ENCODE measurements at places on chromosomes 6 and 20. TPM values are rescaled to one million over a fixed set of nuclear protein-coding genes. Genes with fewer than 3 reads are reported as not detected.

CST2 gene
- total RNA-seq, result not detected

- DNase-seq, result no peak
These were observed 522.4 kb downstream of the HDGFL1 start for GRCh38 chr6:23091795-23092194.

GRCh38 chr6:144296973-144297372 is 11.8 kb downstream of the UTRN start:
- DNase-seq, result no peak

GRCh38 chr20:8524101-8525016 is 392.3 kb downstream of the PLCB1 start:
- no peak for DNase-seq

- DNase-seq, result no peak
These were observed 2.5 kb downstream of the LY6G6D start for GRCh38 chr6:31717499-31718222.

- peak; percentile 43 for DNase-seq
These were observed 34.3 kb downstream of the SRC start for GRCh38 chr20:37379967-37380828.

GRCh38 chr6:124546601-124547000 is 415.6 kb upstream of the RNF217 start:
- no peak for DNase-seq

DNA sequence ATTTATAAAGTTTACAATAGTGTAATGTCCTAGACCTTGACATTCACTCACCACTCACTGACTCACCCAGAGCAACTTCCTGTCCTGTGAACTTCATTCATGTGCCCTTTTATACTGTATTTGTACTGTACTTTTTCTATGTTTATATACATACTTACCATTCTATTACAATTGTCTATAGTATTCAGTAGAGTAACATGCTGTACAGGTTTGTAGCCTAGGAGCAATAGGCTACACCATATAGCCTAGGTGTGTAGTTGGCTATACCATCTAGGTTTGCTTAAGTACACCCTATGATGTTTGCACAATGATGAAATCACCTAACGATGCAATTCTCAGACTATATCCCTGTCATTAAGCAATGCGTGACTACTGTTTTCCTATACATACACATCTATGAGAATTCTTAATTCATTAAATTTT is 17.5 kb downstream of the EDEM2 start:
- DNase-seq, result no peak

DNA sequence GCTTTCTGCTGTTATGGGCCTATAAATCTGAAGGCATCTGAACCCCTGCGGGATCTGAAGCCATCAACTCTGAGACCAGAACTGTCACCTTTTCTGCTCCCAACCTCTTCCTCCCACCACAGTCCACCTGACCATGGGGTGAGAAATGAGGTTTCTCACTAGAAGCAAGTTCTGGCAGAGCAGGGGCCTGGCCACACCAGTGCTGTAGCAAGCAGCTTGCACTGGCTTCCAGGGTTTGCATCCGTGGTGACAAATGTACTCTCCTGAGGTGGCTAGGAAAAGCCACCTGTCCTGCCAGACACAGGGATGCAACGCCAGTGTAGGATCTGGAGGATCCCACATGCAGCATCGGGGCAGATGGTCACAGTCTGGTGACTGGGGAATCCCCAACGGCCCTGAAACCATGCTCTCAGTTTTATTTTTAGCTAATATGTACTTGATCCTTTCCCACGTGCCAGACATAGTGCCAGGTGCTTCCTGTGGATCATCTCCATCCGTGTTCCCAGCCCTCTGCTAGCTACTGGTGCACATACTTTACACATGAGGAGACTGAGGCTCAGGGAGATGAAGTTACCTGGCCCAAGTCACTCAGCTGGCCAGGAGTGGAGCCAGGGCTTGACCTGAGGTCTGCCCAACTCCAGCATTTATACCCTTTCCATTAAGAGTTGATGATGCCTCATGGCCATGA is 122.1 kb upstream of the SPACA1 start:
- no peak for DNase-seq

DNA sequence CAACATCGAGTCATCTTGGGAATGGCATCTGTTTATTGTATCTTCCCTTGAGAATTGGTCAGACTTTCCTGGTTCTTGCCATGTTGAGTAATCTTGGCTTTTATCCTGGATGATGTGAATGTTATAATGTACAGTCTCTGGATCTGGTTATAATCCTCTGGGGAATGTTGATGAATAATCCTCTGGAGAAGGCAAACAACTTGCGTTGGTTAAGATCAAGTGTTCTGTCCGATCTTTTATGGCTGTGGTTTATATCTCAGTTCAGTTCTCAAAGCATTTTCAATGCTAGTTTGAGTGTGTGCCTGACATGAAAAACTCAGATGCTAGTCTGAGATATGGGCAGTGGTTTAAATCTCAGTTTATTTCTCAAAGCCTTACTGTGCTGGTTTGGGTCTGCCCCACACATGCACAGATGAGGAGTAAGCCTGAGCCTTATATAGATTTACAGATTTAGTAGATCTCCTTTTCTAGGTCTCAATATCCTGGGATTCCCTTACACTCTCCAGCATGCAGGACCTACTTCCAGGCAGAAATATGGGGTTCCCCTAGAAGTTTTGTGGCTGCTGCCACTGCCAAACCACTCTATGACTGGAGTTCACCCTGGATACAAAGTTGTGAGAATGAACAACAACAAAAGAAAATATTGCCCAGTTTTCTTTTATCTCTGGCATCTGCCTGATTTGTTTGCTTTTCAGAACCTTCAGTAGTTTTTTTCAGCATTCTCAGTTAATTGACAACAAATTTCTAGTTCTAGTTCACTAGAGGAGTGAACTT is 191.8 kb upstream of the MAN1A1 start:
- no peak for DNase-seq

DNA sequence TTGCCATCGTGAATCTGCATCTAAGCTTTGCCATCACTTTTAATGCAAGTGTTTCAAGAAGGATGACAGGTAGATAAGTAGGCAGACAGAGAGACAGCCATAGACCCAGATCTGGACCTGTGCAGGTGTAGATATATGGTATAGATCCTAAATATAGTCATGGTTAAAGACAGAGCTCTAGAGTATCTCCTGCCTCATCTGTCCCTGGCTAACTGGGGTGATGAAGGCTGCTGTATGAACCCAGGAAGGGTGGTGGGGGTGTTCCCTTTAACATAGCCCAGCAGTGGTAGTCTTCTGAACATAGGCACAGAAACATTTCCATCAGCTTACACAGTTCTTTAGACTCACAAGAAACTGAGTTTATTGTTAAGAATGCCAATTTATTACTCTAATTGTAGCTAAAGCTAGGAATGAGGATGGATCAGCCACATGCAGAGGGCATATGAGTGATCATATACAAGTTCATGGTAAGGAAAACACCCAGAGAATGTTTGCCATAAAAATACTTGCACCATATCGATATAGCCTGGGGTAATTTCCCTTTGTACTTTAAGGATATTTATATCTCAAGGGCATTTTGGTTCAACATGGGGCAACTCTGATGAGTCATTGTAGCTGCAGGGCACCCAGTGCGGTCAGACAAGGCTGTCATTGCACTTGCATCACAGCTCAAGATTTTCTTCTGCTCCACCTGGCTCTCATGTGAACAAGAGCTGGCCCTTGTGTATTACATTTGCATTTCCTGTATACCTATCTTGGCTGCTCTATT is 587.2 kb downstream of the EPM2A start:
- DNase-seq, result no peak

MAS1 gene
- not detected for total RNA-seq

DNA sequence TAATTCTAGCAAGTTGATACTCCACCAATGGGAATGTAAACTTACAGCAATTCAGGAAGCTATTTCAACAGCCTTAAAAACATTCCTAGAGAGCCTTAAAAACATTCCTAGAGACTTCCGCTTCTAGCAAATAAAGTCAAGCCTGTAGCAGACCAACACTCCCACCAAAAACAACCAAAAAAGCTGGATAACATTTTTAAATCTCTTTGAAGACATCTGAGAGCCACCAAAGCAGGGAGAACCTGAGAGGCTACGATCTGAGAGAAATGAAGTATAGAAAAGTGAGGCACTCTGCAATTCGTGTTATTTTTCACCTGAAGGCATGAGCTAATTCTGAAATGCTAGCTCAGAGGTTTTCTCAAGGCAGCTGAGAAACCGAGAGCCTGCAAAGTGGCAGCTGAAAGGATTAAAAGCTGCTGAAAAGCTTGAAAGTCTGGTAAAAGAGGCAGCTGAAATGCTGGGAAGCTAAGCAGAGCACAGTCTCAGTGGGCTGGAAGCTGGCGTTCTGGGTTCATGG is 20.9 kb downstream of the GPR63 start:
- no peak for DNase-seq

- no peak for DNase-seq
These were observed 114.9 kb upstream of the ATXN1 start for GRCh38 chr6:16876201-16876600.

GRCh38 chr6:18168264-18168663 is 13.0 kb downstream of the KDM1B start:
- no peak for DNase-seq

GGTLC1 gene
- total RNA-seq, result not detected

DNA sequence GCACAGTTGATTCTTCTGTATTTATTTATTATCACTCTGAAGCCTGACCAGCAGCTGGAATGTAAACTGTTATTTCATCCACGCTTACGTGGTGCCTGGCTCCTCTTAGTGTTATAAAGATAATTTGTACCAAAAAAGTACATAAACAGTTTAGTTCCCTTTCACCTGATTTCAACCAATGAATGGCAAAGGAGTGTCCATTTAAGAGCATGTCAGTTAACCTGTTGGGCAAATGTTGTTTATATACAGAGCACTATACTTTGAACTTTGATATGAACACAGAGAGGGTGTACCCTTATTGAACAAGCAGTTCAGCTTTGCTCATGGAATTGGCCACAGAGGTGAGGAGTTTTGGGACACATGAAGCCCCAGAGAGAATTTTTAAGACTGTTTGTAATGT is 7.2 kb upstream of the CTCFL start:
- peak; percentile 12 for DNase-seq

- DNase-seq, result peak; percentile 20
These were observed 163.2 kb downstream of the SYCP2 start for GRCh38 chr20:59770270-59770669.

DNA sequence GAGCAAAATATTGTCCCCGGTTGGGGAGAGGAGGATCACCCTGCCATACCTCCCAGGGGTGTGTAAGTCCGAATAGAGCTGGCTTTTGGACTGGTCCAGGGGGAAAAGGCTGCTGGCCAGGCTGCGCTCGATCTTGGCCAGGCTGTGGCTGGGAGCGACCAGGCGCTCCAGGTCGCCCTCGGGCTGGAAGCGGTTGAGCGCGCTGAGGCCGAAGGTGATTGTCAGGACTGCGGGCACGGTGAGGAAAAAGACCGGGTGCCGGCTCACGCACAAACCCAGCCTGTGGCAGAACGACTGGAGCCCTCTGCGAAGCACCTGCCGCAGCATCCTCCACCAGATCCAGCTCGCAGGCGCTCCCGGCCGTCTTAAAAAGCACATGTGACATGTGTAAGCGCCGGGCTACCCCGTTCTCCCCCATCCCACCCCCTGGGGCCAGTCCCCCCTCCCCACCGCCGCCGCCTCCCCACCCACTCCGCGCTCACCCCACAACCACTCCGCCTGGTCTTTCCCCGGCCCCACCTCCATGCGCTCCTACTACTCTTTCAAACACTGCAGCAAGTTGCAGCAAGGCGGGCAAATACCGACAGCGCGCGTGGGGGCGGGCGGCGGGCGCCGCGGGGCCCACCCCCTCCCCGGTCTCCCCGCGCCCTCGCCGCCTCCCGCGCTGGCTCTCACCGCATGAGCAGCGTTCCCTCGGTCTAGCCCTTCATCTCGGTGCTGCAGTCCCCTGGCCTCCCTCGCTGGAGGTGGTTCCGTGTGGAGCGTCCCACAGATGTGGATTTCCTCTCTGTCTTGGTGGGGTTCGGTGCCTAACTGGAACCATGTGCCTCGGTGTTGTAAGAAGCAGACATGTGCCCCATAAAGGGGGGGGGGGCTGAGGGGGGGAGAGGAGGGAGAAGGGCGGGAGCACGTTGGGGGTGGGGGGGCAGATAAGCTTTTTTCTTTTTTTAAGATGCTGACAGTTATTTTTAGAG is 42.4 kb downstream of the PTCHD4 start:
- DNase-seq, result no peak

ARFGAP1 gene
- 37.1 TPM for total RNA-seq

PRKN gene
- total RNA-seq, result 14.6 TPM

- DNase-seq, result no peak
These were observed 14.5 kb downstream of the CSNK2A1 start for GRCh38 chr20:528923-529604.

- DNase-seq, result no peak
These were observed 24.2 kb downstream of the MGME1 start for GRCh38 chr20:17992847-17993513.

- no peak for DNase-seq
These were observed 114.0 kb downstream of the BFSP1 start for GRCh38 chr20:17417225-17417624.

ADGRF5 gene
- 7.3 TPM for total RNA-seq

NMBR gene
- total RNA-seq, result not detected

DNA sequence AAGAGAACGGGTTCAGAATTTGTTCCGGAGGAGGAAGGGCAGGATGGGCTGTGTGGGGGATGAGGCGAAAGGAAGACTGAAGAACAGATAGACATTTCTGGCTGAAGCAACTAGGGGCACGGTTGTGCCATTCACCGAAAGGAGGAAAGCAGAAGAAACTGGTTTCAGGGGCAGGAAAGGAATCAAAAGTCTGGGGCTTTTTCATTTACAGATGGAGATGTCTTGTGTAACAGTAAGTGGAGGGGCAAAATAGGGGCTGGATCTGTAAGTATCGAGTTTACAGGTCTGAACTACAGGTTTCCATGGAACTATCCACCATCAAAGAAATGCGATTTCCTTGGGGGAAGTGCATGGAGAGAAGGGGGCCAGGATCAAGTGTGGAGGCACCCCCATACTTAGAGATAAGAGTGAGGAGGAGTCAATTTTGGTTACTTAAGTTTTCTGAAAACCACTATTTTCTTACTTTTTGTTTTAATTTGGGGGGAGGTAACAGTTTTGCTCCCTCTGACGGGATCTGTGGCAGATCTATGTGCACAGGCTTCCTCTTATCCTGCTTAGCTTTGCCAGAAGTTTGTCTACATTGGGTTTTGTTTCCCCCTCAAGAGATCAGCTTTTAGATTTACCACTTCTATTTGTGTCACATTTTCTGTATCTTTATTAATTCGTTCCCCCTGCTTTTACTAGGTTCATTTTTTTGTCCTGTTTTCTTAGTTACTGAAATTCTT is 120.1 kb downstream of the SLC23A2 start:
- DNase-seq, result no peak

KCNK15 gene
- 2.1 TPM for total RNA-seq

Data from sigmoid colon (tissue), 7 donors.